Large intestine (tissue), 12 donors: ENCODE measurements at places on chromosomes 11 and 22.
A peak's percentile ranks its signal among the peaks of the same experiment; 100 is the strongest.

DNA sequence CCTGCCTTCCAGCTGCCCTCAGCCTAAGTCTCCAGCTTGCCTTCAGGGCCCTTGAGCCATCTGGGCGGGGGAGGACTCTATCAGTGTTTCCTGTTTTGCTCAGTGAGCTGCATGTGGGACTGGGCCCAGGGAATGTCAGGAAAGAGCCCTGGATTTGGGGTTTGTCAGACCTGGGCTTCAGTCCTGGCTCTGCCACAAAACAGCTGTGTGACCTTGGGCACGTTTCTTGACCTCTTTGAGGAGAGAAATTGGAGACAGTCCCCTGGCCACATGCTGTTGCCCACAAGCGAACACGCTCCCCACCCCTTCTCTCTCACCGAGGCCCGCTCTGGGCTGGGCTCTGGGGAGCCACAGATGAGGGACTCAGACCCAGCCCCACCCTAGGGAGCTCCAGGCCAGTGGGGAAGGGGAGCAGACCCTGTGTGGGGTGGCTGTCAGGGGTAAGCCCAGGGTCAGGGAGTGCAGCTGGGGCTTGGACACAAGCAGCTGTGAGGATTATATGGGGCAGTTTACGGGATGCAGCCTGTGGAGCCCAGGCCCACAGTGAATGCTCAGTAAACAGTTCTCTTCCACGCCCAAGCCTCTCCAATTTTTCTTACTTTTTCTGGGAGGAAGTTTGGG is 12.3 kb downstream of the MYO7A start:
- peak overlapping the region; percentile 48 for H3K27ac ChIP-seq
- no peak overlapping the region for H3K4me3 ChIP-seq
- peaks cover 17% of the 10 kb centered on the region for H3K36me3 ChIP-seq
- peaks cover 76% of the 10 kb centered on the region for H3K4me1 ChIP-seq
- H3K27me3 ChIP-seq: no peaks in the 10 kb centered on the region

- no peak overlapping the region for H3K27ac ChIP-seq
- no peak for DNase-seq
- no peak overlapping the region for H3K4me3 ChIP-seq
These were observed 13.3 kb downstream of the LDHAL6A start for GRCh38 chr11:18468961-18469360.

GRCh38 chr11:77642228-77642627 is 4.6 kb upstream of the CLNS1A start:
- DNase-seq: peak; percentile 30
- H3K27ac ChIP-seq: no peak overlapping the region
- H3K4me3 ChIP-seq: no peak overlapping the region
- no peaks in the 10 kb centered on the region for H3K36me3 ChIP-seq
- no peaks in the 10 kb centered on the region for H3K27me3 ChIP-seq

DNA sequence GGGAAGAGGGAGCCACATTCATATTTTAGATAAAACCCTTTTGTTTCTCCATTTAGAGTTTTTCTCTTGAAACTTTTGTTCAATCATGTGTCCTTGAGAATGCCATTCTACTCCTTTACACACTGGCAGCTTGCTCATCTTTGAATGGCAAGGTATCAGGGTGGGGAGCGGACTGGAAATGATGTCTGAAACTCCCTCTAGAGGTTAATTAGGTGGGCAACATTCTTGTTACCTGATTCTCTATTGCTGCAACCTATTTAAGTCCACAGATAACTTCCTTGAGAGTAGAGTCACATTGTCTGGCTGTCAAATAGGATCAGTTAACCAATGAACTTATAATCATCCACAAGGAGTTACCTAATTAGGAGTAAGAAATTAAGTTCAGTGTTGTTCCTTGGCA is 533.6 kb upstream of the API5 start:
- no peaks in the 10 kb centered on the region for H3K4me1 ChIP-seq
- DNase-seq: no peak
- H3K27me3 ChIP-seq: no peaks in the 10 kb centered on the region
- H3K36me3 ChIP-seq: no peaks in the 10 kb centered on the region
- H3K27ac ChIP-seq: no peak overlapping the region

- no peaks in the 10 kb centered on the region for H3K27me3 ChIP-seq
- no peak overlapping the region for H3K4me3 ChIP-seq
- DNase-seq: peak; percentile 85
- no peaks in the 10 kb centered on the region for H3K36me3 ChIP-seq
- H3K27ac ChIP-seq: peak overlapping the region; percentile 78
These were observed 16.1 kb downstream of the CPT1A start for GRCh38 chr11:68825571-68825970.

DNA sequence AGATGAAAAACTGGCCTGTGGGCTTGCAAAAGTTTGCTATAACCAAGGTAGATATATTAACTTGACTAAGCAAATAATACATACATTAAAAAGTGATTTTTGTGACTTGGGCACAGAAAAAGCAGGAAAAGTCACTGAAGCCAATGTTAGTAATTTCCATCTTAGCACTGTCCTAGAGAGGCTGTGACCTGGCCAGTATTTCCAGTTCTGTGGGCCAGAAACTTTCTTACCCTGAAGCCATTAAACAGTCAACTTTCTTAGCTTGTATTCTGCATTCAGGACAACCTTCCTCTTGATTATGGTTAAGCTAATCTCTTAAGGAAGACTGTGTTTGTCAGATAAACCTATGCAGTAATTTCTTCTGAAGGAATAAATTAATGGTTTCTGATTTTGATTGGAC is 22.3 kb upstream of the SLC36A4 start:
- no peaks in the 10 kb centered on the region for H3K4me1 ChIP-seq
- no peaks in the 10 kb centered on the region for H3K36me3 ChIP-seq
- H3K27me3 ChIP-seq: no peaks in the 10 kb centered on the region
- H3K27ac ChIP-seq: no peak overlapping the region
- no peak for DNase-seq
- H3K4me3 ChIP-seq: no peak overlapping the region

- H3K4me3 ChIP-seq: no peak overlapping the region
- H3K27me3 ChIP-seq: no peaks in the 10 kb centered on the region
These were observed 526.7 kb downstream of the NTM start for GRCh38 chr11:131896978-131897615.

DNA sequence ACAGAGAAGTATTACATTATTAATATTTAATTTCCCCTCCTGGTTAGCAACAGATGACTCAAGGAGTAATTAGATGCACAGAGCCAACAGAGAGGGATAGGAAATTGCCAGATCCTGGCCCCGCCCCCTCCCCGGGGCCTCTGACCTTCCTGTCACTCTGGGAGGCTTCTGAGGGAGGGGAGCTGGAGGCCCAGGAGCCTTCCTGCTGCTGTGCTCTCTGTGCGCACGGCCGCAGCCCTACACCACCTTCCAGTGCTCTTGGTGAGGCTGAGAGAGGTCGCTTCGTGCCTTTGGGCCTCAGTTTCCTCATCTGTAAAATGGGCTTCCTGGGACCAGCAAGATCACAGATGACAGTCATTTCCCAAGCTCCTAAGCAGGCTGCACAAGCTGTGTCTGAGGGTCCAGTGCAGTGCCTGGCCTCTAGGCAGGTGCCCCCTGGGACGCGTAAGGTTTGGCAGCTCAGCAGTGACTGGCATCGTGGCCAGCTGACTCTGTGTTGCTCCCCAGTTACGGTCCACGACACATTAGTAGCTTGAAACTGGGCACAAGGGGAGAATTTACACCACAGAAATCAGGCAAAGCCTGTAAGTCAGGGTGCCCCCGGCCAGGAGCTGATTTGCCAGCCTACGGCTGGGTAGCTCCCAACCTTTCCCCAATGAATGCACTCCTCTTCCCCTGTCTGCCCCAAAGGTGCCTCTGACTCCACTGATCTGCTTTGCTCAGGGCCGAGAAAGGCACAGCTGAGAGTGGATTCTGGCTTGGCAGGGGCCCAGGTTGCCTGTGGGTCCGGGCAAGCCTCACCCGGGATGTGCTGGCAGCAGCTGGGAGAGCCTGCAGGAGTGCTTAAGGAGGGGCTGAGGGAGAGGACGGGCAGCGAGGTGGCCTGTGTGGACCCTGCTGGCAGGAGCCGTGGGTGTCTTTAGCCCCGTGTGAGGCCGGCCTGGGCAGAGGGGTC is 2.3 kb downstream of the ADORA2A start:
- peaks cover 17% of the 10 kb centered on the region for H3K27me3 ChIP-seq
- peak overlapping the region; percentile 21 for H3K27ac ChIP-seq
- H3K4me1 ChIP-seq: peaks cover 21% of the 10 kb centered on the region
- H3K36me3 ChIP-seq: no peaks in the 10 kb centered on the region
- H3K4me3 ChIP-seq: no peak overlapping the region

- DNase-seq: no peak
- H3K27me3 ChIP-seq: no peaks in the 10 kb centered on the region
- no peak overlapping the region for H3K27ac ChIP-seq
- peaks cover 32% of the 10 kb centered on the region for H3K4me1 ChIP-seq
These were observed 1.4 kb downstream of the NAALADL1 start for GRCh38 chr11:65056999-65057398.

GRCh38 chr22:25126510-25126909 is 73.1 kb upstream of the CRYBB3 start:
- H3K27ac ChIP-seq: no peak overlapping the region
- no peaks in the 10 kb centered on the region for H3K27me3 ChIP-seq
- peaks cover 8% of the 10 kb centered on the region for H3K36me3 ChIP-seq
- DNase-seq: no peak
- no peak overlapping the region for H3K4me3 ChIP-seq

- H3K4me3 ChIP-seq: no peak overlapping the region
- no peaks in the 10 kb centered on the region for H3K27me3 ChIP-seq
- H3K4me1 ChIP-seq: peaks cover 5% of the 10 kb centered on the region
These were observed 39.9 kb upstream of the SMIM38 start for GRCh38 chr11:69115586-69116560.

DNA sequence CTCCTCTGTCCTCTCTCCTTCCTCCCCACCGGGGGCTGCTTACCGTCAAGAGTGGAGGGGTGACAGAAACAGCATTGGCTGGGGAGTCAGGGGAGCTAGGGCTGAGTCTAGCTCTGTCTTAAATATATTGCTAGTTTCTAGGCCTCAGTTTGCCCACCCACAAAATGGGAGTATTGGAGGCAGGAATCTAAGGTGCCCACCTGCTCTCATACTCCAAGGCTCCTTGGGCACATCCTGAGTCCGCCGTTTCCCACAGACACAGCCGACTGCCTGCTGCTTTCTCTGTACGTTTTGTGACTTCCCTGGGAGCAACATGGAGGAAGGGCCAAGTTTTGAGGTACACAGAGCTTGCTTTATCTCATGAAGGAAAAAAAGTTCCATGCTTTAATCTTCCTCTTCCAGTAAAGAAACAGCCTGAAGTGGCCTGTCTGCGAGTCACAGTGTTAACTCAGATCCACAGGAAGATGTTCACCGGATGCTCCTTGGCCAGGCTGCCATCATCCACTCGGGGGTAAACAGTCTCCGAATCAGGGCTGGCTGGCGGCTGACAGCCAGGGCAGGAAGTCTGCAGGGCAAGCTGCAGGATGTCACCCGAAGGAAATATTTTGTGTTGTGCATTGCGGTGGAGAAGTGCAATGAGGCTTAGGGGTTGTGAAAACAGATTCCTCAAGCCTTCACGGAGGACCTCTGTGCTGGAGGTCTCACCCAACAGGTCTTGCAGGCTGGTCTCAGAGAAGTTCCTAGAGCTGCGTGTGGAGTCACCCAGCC is 11.0 kb upstream of the CERK start:
- H3K36me3 ChIP-seq: no peaks in the 10 kb centered on the region
- peak overlapping the region; percentile 71 for H3K27ac ChIP-seq
- no peak for DNase-seq
- peaks cover 45% of the 10 kb centered on the region for H3K4me1 ChIP-seq
- H3K4me3 ChIP-seq: no peak overlapping the region
- no peaks in the 10 kb centered on the region for H3K27me3 ChIP-seq

GRCh38 chr22:47748271-47748670 is 985.8 kb downstream of the TBC1D22A start:
- no peak overlapping the region for H3K27ac ChIP-seq
- H3K4me3 ChIP-seq: no peak overlapping the region
- no peaks in the 10 kb centered on the region for H3K36me3 ChIP-seq
- no peaks in the 10 kb centered on the region for H3K4me1 ChIP-seq
- H3K27me3 ChIP-seq: no peaks in the 10 kb centered on the region

GRCh38 chr22:20571531-20572007 is 64.2 kb downstream of the MED15 start:
- H3K27ac ChIP-seq: no peak overlapping the region
- no peak overlapping the region for H3K4me3 ChIP-seq
- H3K4me1 ChIP-seq: no peaks in the 10 kb centered on the region
- H3K36me3 ChIP-seq: peaks cover 84% of the 10 kb centered on the region
- DNase-seq: no peak
- no peaks in the 10 kb centered on the region for H3K27me3 ChIP-seq

- no peak for DNase-seq
- H3K4me1 ChIP-seq: peaks cover 10% of the 10 kb centered on the region
- no peaks in the 10 kb centered on the region for H3K36me3 ChIP-seq
- H3K27ac ChIP-seq: no peak overlapping the region
- no peak overlapping the region for H3K4me3 ChIP-seq
- peaks cover 9% of the 10 kb centered on the region for H3K27me3 ChIP-seq
These were observed 85.6 kb downstream of the TRIM29 start for GRCh38 chr11:120052196-120052775.

- no peak overlapping the region for H3K4me3 ChIP-seq
- H3K27me3 ChIP-seq: no peaks in the 10 kb centered on the region
- H3K4me1 ChIP-seq: no peaks in the 10 kb centered on the region
These were observed 1176.4 kb downstream of the BRD1 start for GRCh38 chr22:48651036-48651890.

GRCh38 chr11:47461876-47462275 is 12.9 kb upstream of the RAPSN start:
- no peaks in the 10 kb centered on the region for H3K4me1 ChIP-seq
- H3K27ac ChIP-seq: no peak overlapping the region
- no peak overlapping the region for H3K4me3 ChIP-seq

- no peaks in the 10 kb centered on the region for H3K36me3 ChIP-seq
- no peak overlapping the region for H3K4me3 ChIP-seq
- DNase-seq: no peak
- H3K27me3 ChIP-seq: peaks cover 28% of the 10 kb centered on the region
These were observed 10.6 kb upstream of the KCNJ1 start for GRCh38 chr11:128877726-128878125.
